NCI-H1048 (cell line): ENCODE measurements at places on chromosomes 11 and 22.

DNA sequence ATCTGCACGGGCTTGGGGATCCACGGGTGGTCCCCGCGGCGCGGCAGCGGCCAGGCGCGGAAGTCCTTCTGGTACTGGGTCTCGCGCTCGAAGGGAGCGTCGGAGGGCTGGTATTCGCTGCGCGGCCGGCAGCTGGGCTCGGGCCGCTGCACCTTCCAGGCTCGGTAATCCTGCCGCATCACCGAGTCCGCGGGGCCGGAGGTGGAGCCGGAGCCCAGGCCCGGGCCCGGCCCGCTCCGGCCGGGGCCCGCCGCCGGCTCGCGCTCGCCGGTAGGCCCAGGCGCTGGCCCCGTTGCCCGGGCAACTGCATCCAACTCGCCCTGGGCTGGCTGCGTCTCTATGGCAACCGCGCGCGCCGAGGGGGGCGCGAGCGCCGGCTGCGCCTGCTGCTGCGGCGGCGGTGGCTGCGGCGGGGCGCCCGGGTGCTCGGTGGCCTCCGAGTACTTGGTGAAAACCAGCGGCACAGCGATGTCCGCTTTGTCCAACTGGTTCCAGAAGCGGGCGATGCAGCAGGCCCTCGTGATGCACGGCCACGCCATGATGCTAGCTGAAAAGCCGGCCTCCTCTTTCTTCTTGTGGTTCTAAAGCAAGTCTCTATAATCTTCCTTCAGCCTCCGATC lies 897 bp downstream of the MAP6 start:
- no peak for DNase-seq

DNA sequence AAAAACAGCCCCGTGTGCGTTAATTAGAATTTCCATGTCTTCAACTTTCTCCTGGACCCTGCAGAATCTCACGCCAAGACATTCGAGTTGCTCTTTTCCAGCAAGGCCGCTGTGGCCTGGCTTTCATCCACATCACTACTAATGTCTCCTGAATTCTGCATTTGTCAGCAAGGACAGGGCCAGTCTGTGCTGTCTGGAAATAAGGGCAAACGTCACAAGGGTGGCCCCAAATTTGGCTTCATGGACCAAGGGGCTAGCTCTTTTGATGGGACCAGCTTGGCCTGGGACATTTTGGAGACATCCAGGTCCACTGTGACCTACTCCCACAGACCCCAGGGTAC lies 33.4 kb downstream of the KCNQ1OT1 start:
- no peak for DNase-seq

GRCh38 chr11:92703449-92703830 lies 266.0 kb upstream of the MTNR1B start:
- DNase-seq, result no peak

DNA sequence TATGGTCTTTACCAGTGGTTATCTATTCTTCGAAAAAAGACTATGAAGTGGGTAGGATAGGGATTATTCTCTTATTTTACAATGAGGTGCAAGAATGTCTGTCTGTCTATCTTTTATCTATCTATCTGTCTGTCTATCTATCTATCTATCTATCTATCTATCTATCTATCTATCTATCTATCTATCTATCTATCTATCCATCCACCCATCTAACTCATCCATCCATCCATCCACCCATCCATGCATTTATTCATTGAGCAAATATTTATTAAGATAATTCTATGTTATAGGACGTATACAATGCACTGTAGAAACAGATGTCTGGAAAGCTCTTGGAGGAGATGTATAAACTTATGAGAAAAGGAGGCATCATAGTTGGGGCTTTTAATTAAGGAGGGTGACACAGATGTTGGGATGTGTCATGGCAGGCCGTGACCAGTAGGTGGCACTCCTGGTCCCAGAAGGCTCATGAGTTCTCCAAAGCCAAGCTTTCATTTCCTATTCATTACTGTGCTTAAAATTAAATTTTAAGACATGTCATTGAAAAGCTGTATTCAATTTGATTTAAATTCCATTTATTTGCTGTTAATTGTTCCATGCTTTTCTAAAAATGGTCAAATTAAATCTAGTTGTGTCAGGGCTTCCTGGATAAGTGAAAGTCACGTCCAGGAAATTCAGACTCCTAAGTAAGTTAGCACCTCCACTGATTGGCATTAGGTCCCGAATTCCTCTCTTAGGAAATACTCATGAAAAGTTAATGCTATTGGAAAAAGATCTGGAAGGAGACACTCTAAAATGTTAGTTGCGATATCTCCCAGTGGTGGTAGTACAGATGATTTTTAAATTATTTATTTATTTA lies 19.0 kb upstream of the E2F8 start:
- peak; percentile 60 for DNase-seq

GRCh38 chr22:41237707-41238569 lies 2.8 kb downstream of the CHADL start:
- no peak for DNase-seq

DNA sequence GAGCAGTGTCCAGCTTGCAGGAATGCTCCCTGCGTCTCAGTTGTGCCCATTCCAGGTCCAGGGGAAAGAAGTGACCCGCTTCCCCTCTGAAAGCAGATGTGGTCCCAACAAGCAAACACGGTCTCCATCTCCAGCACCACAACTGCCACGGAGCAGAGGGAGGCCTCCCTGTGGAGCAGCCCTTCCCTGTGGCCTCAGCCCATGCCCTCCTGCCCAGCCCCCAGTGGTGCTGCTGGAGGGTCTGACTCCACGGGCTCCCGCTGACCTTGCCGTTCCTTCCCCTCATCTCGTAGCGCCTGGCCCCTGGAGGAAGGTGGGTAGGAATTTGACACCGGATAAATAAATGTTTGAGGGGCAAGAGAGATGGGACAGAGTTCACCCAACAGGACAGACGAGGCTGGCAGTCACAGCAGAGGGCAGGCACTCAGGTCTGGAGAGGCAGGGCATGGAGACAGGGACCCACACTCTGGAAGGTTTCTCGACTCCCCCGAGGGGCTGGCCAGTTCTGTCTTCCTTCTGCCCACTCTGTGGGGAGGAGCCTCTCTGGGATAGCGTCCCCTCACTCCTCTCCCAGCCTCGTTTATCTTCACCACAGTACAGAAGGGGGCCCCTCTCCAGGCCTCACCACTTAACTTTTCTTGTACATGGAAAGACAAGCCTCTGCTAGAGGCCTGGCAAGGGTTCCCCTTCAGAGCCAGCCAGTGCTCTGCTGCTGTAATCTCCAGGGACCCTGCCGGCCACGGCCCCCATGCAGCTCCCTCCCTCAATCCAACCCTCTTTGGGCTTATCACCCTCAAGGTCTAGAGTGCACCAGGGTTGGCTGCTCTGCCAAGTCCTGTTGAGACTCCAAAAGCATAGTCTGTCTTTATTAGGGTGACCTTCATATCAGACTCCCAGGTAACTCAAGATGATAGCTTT lies 7.5 kb upstream of the ST3GAL4 start:
- DNase-seq, result no peak
